ENCODE measurements at places on chromosomes 5 and 9. TPM values are rescaled to one million over a fixed set of nuclear protein-coding genes. Genes with fewer than 3 reads are reported as not detected.

The STK32A gene
- total RNA-seq, result 1.3 TPM

The ECM2 gene
- total RNA-seq, result 0.31 TPM

The FYB1 gene
- not detected for total RNA-seq

The LCN1 gene
- not detected for total RNA-seq

The PCDHGA11 gene
- 3.3 TPM for total RNA-seq

The SPRY4 gene
- 19.4 TPM for total RNA-seq

The ZNF454 gene
- 0.36 TPM for total RNA-seq

The GPR21 gene
- total RNA-seq, result 3.4 TPM

The FBP1 gene
- 6.0 TPM for total RNA-seq

The SAP30L gene
- total RNA-seq, result 37.7 TPM

The ADAMTS12 gene
- total RNA-seq, result 7.8 TPM

The KCNV2 gene
- total RNA-seq, result not detected

The SH3TC2 gene
- 1.4 TPM for total RNA-seq

The SPATA6L gene
- total RNA-seq, result 7.1 TPM

The TRPM6 gene
- 0.20 TPM for total RNA-seq

The CARTPT gene
- not detected for total RNA-seq

The SLC25A2 gene
- total RNA-seq, result 1.1 TPM

The OXCT1 gene
- total RNA-seq, result 19.9 TPM

The TMEM215 gene
- not detected for total RNA-seq

The SOWAHA gene
- total RNA-seq, result 0.98 TPM

The PRRT1B gene
- total RNA-seq, result 7.1 TPM

The ZNF879 gene
- total RNA-seq, result 7.9 TPM

The MEIKIN gene
- total RNA-seq, result not detected

The CDX1 gene
- 0.31 TPM for total RNA-seq

The FBXL7 gene
- total RNA-seq, result 14.8 TPM

The FOXE1 gene
- 0.38 TPM for total RNA-seq

The CYSRT1 gene
- 1.2 TPM for total RNA-seq

The CDH9 gene
- total RNA-seq, result not detected

The FBXO4 gene
- 5.1 TPM for total RNA-seq

The HTR1A gene
- not detected for total RNA-seq

The TGFBI gene
- total RNA-seq, result 3.8 TPM

The DDX4 gene
- not detected for total RNA-seq

The SEMA5A gene
- total RNA-seq, result 4.3 TPM

The TIFAB gene
- not detected for total RNA-seq
